Thoracic aorta (tissue), 2 donors: ENCODE measurements at places on chromosomes 4 and X. TPM values are rescaled to one million over a fixed set of nuclear protein-coding genes. Genes with fewer than 3 reads are reported as not detected.

Gene CORIN
- total RNA-seq, result 1.9 TPM

Gene NPY2R
- total RNA-seq, result 1.6 TPM

Gene SPP1
- total RNA-seq, result 29.2 TPM

Gene TMPRSS11B
- not detected for total RNA-seq

Gene MID1
- total RNA-seq, result 37.7 TPM

Gene MAGEA11
- total RNA-seq, result not detected
